ENCODE measurements at places on chromosomes 3 and 15.

GRCh38 chr3:51622413-51622812 lies 48.6 kb upstream of the TEX264 start:
- no peak for DNase-seq

GRCh38 chr3:182294256-182294655 lies 499.0 kb upstream of the ATP11B start:
- no peak for DNase-seq

DNA sequence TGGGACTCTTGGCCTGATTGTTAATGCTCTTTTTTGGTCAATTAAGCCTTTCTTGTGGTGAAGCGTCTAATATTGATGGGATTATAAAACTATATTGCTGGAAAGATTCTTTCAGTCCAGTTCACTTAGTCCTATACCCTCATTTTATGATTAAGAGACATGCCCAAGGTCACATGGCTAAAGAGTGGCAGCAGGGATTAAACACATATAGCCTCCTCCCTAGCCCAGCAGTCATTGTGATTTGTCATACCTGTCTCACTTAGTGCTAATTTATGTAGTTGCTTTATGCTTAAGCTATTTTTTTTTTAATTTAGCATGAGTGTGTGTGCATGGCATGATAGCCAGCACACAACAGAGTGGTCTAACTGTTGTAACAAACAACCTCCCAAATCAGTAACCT lies 9.5 kb downstream of the PARP14 start:
- no peak for DNase-seq

DNA sequence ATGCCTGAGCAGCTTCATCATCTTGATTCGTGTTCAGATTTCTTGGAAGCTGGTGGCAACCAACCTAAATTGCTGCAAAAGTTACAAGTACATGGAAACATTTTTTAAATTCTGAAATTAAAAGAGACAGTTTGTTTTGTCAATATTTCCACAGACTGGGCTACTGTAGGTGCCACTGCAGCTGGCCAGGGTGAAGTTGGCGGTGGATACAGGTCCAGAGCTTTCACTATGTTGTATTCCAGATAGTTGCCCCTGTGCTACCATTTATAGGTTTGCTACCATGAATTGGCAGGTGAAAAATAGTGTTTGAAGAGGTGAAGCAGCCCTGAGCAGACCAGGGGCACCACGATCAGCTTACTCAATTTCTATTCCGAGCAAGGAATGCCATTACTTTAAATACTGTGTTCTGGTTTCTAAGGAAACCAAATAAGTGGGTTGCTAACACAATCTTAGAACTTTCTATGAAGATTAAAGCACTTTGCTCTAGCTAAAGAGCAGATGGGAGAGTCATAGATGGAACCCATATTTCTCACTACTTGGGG lies 21.2 kb upstream of the SHC4 start:
- no peak for DNase-seq

DNA sequence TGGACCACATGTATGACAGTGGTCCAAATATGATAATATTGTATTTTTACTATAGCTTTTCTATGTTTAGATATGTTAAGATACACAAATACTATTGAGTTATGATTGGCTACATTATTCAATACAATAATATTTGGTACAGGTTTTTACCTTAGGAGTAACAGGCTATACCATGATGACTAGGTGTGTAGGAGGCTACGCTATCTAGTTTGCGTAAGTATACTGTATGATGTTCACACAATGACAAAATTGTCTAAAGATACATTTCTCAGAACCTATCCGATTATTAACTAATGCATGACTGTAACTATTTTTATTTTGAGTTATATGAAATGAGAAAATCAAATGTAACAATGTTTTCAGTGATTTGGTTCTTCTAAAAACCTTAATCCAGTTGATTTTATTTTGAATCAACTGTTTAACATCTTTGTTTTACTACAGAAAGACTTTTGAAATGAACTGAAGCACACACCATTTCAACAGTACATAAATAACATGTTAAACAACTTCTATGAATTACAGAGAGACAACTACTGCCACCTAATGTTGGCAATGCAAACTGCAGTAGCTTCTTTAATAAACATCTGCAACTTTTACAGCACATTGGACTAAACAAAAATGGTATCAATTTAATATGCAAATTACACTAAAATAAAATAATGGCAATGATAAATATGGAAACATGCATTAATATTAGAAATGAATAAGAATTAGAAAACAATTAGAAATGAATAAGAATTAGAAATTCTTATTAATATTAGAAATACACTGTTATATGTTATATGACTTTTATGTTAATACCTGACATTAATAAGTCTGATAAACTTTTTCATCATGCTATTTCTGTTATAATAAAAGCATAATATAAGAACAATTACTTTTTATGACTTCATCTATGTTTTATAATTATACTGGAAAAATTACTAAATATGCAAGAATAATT lies 255.7 kb downstream of the MBNL1 start:
- no peak for DNase-seq

GRCh38 chr3:172856795-172857742 lies 106.5 kb downstream of the ECT2 start:
- no peak for DNase-seq

DNA sequence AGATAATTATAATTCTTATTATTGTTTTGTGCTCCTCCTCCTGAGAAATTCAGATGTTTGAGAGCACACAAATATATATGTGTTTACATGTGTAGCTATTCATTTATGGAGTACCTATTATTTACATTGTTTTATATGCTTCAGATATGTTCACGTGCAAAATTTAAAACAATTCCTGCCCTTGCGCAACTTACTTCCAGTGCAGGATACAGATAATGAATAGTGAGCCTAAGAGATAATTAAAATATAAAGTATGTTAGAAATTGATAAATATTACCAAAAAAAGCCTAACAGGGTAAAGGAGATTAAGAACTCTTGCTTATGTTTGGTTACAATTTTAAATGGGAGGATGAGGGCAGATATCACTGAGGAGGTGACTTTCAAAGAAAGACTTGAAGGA lies 81.7 kb upstream of the DPH6 start:
- no peak for DNase-seq

DNA sequence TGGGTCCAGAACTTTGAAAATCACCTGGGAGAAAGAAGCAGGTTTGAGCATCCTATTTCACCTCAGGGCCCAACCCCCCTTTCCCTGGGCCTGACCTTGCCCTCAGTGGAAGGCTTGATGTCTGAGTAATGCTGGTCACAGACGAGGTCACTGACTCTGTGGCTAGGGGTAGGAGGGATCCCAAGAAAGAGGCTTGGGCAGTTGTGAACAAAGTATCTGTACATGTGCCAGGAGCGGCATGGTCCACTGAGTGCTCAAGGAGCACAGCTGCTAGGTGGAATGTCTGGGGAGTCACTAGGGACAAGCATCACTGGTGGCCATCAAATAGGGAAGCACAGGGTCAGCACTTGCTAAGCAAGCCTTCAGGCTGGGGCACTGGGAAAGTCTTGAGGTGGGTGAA lies 7.3 kb downstream of the CCDC71 start:
- no peak for DNase-seq

GRCh38 chr15:25824618-25825017 lies 38.5 kb downstream of the ATP10A start:
- no peak for DNase-seq

DNA sequence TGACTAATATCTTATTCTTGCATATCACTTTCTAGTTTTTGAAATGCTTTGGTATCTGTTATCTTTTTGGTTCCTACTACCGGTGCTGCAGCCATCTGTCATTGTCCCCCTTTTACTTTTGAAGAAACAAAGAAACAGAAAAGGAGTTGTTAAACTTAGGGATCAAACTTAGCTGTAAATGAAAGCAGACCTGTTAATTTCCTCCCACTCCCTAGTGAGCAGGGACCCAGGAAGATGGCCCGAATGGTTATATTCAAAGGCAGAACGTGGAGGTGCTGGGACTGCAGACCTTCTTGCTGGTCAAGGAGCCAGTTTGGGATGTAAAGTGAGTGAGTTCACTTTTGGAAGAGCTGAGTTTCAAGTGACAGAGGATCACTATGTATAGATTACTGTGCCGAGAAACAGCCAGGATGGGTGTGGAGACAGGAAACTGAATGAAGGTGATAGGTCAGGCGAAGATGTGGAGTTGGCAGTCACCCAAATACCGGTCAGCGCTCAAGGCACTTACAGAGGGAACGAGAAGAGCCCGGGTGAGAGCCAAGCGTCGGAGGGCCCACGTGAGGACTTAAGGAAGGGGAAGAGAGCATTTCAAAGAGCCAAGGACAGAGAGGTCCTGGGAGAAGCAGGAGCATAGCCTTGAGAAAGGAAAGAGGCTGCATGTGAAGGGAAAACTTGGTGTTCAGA lies 20.1 kb downstream of the KBTBD8 start:
- no peak for DNase-seq

DNA sequence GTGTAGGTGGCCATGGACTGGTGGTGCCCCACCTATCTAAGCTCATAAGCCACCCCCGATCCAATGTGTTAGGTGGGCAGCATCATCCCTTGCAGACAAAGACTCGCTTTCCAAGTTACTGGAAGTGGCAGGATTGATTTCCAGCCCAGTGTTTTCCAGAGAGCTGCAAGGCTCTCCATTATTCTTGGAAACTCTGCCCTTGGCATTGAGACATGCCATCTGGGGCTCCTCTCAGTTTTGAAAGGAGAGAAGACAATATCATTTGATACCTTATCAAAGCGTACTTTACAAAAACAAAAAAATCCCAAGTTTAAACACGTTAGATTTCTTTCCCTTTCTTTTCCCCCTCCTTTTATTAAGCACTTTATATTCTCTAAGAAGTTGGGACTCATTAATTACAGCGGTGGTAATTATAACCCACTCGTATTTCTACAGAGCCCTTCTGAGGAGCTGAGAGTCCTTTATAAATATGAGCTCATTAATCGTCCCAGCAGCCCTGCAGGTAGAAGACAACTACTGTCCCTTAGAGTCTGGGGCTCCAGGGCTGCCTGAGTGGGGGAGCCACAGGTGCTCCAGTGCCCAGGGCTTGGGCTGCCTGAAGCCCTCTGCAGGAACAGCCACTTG lies 226.1 kb downstream of the TLE3 start:
- DNase-seq: no peak

DNA sequence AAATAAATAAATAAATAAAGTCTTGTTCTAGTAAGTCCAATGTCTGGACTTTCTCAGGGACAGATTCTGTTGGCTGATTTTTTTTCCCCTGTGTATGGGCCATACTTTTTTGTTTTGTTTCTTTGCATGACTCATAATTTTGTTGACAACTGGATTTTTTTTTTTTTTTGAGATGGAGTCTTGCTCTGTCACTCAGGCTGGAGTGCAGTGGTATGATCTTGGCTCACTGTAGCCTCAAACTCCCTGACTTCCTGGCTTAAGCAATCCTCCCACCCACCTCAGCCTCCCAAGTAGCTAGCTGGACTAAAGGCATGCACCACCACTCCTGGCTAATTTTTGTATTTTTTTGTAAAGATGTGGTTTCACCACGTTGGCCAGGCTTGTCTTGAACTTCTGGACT lies 38.9 kb downstream of the TICRR start:
- no peak for DNase-seq

DNA sequence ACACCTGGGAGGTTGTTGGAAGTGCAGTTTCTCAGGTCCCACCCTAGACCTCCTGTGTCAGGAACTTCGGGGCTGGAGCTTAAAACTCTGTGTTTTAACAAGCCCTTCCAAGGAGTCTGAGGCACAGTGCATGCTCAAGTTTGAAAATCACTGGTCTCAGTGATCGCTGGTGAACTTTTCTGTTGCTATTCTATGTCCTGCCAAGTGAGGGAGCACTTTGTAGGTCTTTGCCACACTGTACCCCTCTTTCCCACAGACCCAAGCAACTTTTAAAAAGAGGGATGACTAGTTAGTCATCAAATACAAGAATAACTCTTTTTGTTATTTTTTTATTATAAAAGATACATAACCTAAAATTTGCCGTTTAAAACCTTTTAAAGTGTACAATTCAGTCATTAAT lies 133.7 kb downstream of the AGBL1 start:
- DNase-seq: no peak

- DNase-seq: no peak
Measured at GRCh38 chr3:27877061-27878013, 155.2 kb upstream of the EOMES start.

DNA sequence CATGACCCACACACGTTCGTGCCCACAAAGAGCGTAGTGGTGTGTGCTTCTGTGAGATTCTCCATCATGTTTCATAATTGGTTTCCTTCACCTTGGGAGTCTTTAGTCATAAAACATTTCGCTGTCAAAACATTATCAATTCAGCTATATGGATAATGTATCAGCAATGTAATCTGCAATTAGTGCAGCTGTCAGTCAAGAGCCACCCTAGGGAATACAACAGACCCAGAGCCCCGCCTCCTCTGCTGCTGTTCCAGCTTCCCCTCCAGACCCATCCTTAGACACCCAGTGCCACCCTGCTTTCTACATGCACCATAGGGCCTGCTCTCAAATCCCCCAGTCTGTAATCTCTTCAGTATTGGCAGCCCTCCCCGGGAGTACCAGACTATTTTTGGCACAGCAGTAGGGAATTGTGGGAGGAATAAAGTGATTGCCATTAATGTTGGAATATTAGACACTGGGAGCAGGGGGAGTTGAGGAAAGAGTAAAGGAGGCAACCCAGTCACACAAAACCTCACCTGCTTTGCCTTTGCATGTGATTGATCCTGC lies 31.5 kb upstream of the C3orf80 start:
- no peak for DNase-seq

GRCh38 chr3:105944721-105945120 lies 75.9 kb upstream of the CBLB start:
- DNase-seq: no peak

- DNase-seq: no peak
Measured at GRCh38 chr3:156350781-156351180, 204.1 kb downstream of the SSR3 start.

DNA sequence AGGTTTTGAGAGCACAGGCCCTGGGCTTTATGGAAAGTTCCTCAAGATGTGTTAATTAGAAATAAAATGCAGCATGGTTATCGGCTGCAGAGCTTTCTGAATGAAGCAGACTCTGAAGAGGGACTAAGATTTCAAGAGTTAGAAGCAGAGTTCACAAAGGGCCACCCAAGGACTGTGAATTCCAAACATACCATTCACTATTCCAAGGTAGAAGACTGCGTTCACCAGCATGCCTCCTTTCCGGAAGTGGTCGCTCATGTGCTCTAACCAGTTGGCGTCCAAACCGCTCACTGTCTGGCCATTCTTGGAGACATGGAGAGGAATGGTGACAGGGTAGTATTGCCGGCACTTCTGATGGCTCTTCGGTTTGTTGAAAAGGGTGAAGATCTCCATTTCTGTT lies 104.9 kb downstream of the OXNAD1 start:
- no peak for DNase-seq

DNA sequence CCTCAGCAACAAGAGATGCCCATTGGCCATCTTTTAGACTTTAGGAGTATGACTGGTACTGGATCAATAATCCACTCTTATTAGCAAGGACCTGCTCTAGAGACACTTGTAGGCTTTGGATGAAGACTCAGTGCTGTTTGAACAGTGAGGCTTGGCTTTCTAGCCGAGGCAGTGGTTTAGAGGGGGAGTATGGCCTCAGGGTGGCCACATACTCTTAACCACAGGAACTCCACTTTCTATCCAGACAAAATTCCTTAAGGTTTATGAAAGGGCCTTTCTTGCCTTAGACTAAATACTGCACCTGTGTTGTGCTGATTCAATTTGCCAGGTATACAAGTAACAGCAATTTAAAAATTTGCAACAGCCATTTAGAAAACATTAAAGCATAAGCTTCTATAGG lies 1046.3 kb downstream of the DIPK2A start:
- no peak for DNase-seq

Data from D721Med (cell line).